ENCODE measurements at places on chromosomes 6 and 20.

- no peak for DNase-seq
Measured at GRCh38 chr6:53982366-53983050, 128.7 kb upstream of the MLIP start.

- no peak for DNase-seq
Measured at GRCh38 chr6:41455410-41455809, 90.8 kb upstream of the FOXP4 start.

DNA sequence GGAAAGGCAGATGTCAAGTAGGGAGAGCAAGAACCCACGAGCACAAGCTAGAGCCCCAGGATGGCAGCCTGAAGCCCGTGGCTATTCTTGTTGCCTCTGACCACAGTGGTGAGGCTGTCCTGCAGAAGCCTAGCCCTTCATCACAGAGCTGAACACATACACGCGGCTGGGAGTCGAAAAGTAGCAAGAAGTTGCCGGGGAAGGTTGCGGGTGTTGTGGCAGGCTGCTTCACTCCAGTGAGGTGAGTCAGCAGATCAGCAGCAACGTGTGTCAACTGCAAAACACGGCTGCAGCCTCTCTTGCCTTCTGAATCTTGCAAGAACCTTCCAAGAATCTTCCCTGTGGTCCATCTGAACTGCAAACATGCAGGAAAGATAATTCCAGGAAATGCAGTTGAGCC lies 10.6 kb upstream of the STX16 start:
- no peak for DNase-seq

DNA sequence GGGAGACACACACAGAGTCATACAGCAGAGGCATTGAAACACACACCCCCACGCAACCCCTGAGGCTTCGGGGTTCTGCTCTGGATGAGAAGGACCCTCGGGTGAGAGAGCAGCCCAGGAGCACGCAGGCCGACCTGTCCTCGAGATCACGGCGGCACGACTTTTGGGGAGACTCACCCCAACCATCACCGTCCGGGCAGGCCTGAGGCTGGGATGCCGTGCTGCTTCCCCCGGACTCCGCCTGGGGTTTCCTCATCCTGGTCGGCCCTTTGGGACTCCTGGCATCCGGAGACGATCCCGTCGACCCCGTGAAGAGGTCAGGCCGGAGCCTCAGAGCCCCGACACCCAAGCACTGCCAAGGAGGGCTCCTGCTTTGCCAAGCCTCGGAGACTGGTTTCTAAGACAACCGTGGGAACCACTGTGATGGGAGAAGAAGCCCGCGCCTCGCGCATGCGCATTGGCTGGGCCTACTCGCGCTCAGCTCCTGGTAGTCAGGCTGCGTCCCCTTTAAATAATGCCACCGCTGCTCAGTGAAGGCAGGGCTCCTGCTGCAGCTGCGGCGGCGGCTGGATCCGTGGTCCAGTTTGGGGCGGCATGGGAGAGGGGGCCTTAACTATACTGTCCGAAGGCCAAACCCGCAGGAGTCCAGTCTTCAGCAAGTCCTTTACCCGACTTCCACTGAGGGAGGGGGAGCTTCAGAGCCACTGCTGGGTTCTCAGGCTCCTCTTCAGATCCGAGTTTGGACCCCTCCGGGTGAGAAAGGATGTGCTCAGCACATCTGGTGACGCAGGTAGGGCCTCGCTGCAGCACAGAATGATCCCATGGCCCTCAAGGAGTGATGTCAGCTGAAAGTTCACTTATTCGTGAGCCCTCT lies 171.4 kb upstream of the ZNF337 start:
- DNase-seq: no peak

- no peak for DNase-seq
Measured at GRCh38 chr6:160300076-160300695, 41.6 kb upstream of the SLC22A2 start.

GRCh38 chr20:10568032-10568431 lies 105.8 kb downstream of the JAG1 start:
- DNase-seq: no peak

- no peak for DNase-seq
Measured at GRCh38 chr20:44703183-44703925, 11.8 kb upstream of the CCN5 start.

- no peak for DNase-seq
Measured at GRCh38 chr6:51339108-51339507, 520.4 kb downstream of the TFAP2B start.

DNA sequence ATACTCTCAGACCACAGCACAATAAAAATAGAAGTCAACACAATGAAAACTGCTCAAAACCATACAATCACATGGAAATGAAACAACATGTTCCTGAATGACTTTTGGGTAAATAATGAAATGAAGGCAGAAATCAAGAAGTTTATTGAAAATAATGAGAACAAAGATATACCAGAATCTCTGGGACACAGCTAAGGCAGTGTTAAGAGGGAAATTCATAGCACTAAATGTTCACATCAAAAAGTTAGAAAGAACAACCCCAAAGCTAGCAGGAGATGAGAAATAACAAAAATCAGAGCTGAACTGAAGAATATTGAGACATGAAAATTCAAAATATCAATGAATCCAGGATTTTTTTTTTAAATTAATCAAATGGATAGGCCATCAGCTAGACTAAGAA lies 183.3 kb downstream of the BACH2 start:
- no peak for DNase-seq

DNA sequence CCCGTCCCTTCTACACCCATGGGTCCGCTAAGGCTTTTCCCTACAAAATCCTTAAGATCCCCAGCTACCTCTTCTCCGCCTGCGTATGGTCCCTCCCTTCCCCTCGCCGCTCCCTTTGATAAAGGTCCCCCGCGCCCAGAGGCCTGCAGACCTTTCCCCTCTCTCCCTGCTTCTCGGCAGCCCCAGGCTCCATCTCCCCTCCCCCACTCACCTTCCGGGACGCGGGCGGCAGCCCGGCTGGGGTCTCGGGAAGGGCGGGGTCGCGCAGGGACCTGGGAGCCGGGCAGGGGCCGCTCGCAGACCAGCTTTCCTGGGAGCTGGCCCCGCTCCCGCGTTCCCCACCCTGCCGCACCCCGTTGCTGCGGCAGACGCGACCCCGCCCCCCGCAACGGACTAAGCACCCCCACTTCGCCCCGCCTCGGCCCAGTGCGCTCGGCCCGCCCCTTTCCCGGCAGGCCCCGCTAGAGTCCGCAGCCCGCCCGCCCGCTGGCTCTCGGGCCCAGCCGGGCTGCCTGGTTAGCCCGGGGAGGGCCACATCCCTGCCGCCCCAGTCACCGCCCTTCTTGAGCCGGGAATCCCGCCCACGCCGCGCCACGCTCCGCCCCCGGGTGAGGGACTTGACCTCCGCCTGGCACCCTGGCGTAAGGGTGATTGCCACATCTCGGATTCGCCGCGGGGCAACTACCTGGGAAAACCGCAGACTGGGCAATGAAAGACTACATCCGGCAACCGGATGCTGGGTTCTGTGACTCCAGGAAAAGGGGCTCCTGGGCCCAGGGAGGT lies at the start of gene FLOT1:
Gene FLOT1 (minus strand): TSS at position 372 of the 783 bp plus-strand sequence. CDS start 498 bp downstream, outside the sequence.
- DNase-seq: no peak

DNA sequence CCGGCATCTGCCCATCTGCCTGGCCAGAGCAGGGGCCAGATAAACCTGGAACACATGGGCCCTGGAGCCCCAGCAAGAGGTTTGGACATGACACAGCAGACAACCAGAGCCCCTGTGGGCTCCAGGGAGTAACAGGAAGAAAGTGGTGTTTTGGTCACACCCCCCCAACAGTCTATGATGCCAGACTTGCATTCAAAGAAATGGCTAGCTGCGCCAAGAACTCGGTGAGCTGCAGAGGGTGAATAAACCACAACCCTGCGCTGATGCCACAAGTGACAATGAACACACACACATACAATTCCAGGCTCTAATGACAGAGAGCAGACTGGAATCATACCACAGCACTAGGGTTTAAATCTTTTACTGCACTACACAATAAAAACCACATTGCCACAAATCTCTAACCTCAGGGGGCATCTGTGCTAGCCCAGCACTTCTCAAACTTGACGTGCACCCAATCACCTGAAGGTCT lies 34.0 kb downstream of the TRERF1 start:
- DNase-seq: no peak

DNA sequence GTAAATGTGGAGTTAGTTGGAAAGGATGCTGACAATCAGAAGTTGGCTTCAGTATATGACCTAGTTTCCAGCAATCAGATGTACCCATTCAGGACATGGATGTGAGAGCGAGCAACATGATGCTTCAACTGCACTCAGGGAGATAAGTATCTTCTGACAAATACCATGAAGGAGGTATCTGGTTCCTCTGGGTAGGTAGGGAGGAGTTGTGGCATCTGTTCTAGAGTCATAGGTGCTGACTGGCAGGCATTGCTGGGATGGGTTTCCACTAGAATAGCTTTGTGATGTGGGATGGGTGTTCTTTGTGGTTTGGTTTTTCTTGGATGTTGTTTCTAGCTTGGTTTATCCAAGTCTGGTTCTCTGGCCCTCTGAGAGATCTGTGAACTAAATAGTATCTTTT lies 3.9 kb upstream of the REV3L start:
- no peak for DNase-seq

DNA sequence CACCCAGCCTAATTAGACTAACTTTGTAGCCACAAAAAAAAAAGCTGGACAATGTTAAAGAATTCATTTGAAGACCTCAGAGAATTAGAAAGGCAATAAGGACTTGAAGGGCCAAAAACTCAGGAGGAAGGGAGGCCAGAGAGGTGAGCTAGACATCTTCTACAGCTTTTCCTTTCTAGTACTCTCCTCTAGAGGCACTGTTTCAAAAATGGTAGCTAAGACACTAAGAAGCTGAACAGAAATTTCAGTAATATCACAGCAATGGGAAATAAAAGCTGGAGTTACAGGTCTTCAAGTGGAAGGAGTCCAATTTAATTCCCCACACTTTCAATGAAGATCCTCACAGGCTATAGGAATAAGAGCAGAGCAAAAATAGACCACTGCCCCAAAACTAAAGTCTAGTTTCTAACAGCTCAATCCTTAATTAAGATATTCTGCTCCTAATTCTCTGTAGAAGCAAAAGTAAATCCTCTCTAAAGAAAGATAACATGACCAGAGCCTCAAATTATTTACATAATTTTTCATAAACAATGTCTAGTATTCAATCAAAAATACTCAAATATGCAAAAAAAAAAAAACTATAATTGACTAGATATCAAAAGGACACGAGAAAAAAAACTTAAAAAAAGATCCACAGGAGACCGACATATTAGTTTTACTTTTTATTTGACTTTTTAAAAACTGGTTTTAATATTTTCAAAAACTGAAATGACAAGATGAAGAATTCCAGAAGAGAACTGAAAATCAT lies 63.7 kb downstream of the RNGTT start:
- no peak for DNase-seq

DNA sequence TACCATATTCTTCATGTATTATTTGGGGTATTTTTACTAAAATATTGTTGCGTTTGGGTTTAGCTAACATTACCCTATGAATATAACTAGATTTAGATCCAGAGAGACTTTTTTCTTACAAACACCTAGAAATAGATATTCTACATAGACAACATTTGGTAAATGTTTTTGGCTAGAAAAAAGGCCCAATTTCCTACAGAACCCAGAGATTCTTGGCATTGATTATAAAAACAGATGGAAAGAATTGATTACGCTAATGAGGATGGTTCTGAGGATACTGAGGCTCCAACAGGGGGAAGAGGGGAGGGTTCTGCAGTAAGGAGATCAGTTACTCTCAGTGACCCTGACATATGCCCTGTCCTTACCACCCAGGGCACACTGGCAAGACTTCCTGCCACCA lies 123.2 kb downstream of the IPCEF1 start:
- no peak for DNase-seq

- no peak for DNase-seq
Measured at GRCh38 chr6:15880262-15880973, 217.6 kb upstream of the DTNBP1 start.

DNA sequence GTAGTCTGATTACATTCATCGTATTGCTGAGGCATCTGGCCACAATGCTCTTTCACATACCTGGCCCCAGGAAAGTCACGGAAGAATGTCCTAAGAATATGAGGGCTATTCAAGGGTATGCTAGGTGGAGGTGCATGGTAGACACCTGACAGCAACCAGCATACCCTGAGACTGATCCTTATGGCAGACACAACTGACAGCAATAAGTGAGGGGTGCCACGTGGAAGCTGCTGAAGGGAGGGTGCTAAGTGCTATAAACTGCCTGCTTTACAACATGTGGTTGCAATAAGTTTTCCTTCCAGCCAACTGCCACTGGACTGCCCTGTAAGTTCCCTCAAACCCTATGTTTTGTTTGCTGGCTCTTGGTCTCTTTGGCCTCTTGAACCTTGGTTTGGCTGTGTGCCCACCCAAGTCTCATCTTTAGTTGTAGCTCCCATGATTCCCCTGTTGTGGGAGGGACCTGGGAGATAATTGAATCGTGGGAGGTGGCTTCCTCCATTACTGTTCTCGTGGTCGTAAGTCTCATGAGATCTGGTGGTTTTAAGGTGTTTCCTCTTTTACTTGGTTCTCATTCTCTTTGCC lies 201.3 kb upstream of the MOCS1 start:
- no peak for DNase-seq

DNA sequence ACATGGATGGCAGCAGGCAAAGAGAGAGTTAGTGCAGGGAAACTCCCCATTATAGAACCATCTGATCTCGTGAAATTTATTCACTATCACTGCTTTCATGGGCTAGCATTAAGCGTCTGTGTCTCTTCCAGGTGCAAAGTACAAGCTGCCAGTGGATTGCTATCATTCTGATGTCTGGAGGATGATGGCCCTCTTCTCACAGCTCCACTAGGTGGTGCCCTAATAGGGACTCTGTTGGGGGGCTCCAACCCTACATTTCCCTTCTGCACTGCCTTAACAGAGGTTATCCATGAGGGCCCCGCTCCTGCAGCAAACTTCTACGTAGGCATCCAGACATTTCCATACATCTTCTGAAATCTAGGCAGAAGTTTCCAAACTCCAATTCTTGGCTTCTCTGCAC lies 347.8 kb upstream of the HS3ST5 start:
- no peak for DNase-seq

DNA sequence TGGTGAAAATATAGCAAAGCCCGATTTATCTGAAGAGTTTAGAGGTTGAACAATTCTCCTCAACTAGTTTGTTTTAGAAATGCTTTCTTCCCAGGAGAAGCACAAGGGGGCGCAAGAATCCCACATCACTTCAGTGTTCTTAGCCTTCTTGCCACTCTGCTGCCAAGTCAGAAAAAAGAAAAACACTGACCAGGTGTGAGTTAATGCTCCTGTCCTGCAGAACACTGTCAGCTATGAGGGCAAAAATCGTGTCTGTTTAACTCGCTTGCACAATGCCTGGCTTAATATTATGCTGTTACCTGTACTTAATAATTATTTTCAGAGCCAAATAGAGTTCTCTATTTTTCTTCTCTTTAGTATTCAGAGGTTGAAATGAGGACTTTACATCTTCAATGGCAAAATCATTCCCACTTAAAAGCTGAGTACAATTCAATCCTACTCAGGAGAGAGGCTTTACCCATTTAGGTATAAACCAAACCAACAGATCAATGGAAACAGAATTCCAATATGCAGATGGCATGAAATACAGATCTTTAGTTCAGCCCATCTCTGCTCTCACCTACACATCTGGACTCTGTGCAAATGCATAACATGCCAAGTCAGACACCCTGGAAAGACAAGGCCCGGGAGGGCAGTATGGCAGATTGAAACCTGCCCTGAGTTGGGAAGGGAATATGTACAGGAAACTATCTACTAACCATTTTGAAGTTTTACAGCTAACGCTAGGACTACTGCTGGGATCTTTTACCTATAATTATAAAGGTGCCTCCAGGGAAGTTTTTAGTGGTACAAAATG lies 71.4 kb upstream of the TULP1 start:
- DNase-seq: peak; percentile 53
